Tongue (tissue), 3 donors: ENCODE measurements at places on chromosomes 16 and 17. TPM values are rescaled to one million over a fixed set of nuclear protein-coding genes. Genes with fewer than 3 reads are reported as not detected.

GRCh38 chr16:29868396-29869009, 5.5 kb upstream of the CDIPT start:
- no peak for DNase-seq

DNA sequence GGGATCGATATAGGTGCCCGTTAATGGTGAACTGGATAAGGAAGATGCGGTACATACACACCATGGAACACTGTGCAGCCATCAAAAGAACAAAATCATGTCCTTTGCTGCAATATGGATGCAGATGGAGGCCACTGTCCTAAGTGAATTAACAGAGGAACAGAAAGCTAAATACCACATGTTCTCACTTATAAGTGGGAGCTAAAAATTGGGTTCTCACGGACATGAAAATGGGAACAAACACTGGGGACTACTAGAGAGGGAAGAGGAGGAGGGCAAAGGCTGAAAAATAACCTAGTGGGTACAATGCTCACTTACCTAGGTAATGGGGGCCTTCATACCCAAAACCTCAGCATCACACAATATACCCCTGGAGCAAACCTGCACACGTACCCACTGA, 302.6 kb downstream of the XYLT1 start:
- no peak for DNase-seq

DNA sequence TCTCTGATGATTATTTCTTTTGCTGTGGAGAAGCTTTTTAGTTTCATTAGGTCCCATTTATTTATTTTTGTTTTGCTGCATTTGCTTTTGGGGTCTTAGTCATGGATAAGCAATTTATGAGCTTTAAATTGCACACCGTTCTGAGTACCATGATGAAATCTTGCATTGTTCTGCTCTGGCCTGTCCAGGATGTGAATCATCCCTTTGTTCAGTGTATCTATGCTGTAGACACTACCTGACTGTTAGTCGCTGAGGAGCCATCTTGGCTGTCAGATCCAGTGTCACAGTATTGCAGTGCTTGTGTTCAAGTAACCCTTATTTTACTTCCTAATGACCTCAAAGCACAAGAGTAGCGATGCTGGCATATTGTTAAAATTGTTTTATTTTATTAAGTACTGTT, 218.0 kb upstream of the CNTNAP4 start:
- no peak for DNase-seq

The AP1G1 gene
- total RNA-seq: 109 TPM

- DNase-seq: no peak
Observed at GRCh38 chr16:89140401-89140800, 31.1 kb upstream of the CDH15 start.

The SP2 gene
- 2.4 TPM for total RNA-seq

DNA sequence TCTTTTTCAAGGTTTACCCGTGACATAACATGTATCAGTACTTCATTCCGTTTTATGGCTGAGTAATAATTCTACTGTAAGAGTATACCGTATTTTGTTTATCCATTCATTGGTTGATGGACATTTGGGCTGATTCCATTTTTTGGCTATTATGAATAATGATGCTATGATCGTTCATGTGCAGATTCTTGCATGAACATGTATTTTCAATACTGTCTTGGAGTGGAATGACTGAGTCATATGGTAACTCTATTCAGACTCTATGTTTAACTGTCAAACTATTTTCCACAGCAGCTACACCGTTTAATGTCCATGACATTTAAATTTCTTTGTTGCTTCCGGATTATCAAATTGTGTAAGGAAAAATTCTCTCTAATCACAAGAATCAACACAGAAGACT, 17.9 kb downstream of the BFAR start:
- DNase-seq: no peak

DNA sequence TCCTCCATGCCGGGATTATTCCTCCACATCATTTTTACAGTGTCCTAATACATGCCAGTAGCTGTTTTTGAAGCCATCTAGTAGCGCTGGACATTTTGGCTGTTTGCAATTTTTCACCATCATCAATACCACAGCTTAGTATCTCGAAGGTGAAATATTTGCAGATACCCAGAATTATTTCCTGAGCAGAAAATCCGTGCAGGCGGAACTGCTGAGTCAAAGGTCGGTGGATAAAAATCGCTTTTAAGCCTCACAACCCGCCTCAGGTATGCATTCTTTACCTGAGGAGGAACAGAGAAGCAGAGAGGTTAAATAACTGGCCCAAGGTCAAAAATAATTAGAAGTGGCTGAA, 584 bp upstream of the TNRC6A start:
- DNase-seq: no peak

- peak; percentile 34 for DNase-seq
Observed at GRCh38 chr16:89406277-89406888, 84.0 kb downstream of the ANKRD11 start.
